Dorsolateral prefrontal cortex (tissue), 122 donors: ENCODE measurements at places on chromosomes 5 and 9.

- no peak for DNase-seq
These were observed 108.4 kb downstream of the ROR2 start for GRCh38 chr9:91841591-91841990.

GRCh38 chr9:77291714-77292113 is 114.4 kb downstream of the VPS13A start:
- no peak for DNase-seq

- DNase-seq = no peak
These were observed 1249.5 kb upstream of the CDH18 start for GRCh38 chr5:21237461-21237860.

DNA sequence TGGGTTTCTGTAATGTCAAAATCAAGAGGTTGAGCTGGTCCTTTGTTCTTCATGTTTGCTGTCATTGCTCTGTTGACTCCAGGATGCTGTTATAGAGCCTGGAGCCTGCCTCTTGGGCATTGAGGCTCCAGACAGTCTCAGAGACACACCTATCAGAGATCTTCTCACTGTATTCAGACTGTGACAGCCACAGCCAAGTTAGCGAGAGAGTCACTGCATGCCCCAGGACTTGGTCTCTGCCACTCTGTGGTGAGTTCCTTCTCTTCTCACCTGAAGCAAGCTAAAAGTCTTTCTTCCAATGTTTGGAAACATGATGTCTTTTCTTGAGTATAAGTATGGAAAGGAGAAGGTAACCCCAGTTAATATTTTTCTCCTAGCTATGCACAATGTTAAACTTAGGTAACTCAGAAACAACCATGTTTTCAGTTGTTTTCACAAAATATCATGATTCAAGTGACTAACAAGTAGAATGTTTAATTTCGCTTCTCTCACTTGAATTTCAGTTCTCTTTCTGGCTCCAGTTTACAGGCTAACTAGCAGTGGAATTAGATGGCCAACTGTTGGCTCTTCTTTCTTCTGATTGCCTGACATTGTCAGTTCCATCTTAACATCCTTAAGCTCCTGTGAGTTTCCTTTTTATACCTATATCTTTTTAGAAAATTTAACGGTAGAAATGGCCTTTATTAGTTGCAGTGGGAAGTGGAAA is 20.6 kb upstream of the ZFYVE16 start:
- no peak for DNase-seq

- no peak for DNase-seq
These were observed 15.9 kb downstream of the PTAR1 start for GRCh38 chr9:69743930-69744329.

GRCh38 chr9:127907867-127908659 is 8.7 kb upstream of the ST6GALNAC6 start:
- DNase-seq = no peak

- DNase-seq = no peak
These were observed 6.7 kb upstream of the GCNT4 start for GRCh38 chr5:75058986-75059535.
